ENCODE measurements at places on chromosomes 6 and 20.
A peak's percentile ranks its signal among the peaks of the same experiment; 100 is the strongest.

- peak; percentile 67 for DNase-seq
Measured at GRCh38 chr20:53413186-53413631, 180.4 kb downstream of the ZNF217 start.

DNA sequence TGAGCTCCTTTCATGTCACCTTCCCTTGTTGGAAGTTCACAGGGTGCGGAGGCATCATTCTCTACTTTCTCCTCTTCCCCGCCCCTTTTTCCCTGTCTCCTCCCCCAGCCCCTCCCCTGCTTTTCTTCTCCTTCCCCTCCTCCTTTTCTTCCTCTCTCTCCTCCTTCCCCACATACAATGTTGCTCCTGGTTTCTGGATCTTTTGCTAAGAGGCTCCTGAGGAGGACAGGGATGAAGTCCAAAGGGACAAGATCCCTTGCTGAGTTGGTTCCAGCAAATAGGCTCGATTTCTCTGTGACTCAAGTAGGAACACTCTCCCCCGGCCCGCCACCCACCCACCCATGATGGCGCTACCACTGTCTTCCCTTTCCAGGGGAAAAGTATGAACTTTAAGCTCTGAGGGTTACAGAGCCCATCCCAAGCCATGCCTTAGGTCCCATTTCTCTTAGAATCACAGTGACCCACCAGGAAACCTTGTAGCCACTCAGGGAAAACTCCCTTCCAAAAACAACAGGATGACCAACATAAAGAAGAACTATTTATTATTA is 852 bp upstream of the TFEB start:
- DNase-seq, result no peak

GRCh38 chr20:38302786-38303185 is 1.2 kb upstream of the BPI start:
- no peak for DNase-seq

DNA sequence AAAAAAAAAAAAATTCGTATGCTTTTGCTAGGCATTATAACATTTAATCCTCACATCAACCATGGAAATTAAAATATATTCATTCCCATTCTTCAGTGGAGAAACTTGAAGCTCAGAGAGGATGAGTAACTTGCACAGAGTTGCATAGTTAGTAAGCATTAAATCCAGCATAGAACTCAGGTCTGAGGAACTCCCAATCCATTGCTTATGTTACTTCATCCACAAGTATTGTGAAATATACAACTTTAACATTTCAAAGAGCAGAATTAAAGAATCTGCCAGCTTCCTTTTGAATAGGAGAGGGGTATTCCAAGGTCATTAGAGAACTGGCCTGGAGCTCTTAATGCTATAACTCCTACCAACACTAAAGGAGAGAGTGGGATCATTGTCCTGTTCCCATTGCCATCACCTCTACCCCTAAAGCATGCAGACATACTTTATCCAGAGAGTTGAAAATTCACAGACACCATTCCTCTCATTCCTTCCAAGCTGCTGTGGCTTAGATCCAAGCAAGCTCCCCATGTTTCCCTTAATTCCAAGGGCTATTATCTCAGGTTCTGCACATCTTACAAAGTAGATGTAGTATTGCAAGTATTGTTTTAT is 91.9 kb downstream of the FLRT3 start:
- DNase-seq, result no peak

- no peak for DNase-seq
Measured at GRCh38 chr6:47700053-47700452, 1.7 kb downstream of the ADGRF4 start.

- DNase-seq, result no peak
Measured at GRCh38 chr20:59082981-59083380, 40.4 kb upstream of the PRELID3B start.

DNA sequence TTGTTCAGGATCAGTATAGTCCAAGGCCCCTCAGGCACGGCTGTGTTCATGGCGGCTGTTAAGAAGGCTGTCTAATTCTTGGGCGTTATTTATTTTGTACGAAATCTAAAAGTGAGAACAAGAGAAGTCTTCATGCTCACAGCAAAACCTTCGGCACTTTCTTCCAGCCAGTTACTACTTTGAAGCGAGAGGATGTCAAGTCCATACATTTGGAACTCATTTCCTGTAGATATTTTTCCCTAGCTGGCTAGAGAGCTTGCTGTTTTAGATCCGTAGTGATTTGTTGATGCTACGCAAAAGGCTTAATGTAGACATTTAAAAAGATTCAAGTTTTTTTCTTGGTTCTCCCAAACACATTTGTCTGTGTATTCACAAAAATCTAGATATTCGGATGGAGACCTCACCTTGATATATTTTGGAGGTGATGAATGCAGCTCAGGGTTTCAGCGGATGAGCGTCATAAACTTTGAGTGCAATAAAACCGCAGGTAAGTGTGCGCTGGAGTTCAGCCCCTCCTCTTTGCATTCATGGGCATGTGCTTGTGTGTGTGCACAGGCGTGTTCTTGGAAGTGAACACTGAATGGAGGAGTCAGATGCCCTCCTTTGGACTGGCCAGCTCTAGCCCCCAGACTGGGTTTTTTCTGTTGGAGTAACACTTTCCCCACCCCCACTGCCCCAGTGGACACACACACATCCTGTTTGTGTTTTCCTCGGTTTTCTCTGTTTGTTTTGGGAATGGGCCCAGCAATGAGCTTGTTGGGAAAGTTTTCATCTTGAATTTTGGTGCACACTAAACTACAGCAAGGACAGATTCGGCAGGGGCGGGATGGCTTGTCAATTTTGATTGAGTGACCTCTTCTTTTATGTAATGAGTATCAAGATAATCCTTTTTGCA is 65.4 kb downstream of the IGF2R start:
- no peak for DNase-seq

DNA sequence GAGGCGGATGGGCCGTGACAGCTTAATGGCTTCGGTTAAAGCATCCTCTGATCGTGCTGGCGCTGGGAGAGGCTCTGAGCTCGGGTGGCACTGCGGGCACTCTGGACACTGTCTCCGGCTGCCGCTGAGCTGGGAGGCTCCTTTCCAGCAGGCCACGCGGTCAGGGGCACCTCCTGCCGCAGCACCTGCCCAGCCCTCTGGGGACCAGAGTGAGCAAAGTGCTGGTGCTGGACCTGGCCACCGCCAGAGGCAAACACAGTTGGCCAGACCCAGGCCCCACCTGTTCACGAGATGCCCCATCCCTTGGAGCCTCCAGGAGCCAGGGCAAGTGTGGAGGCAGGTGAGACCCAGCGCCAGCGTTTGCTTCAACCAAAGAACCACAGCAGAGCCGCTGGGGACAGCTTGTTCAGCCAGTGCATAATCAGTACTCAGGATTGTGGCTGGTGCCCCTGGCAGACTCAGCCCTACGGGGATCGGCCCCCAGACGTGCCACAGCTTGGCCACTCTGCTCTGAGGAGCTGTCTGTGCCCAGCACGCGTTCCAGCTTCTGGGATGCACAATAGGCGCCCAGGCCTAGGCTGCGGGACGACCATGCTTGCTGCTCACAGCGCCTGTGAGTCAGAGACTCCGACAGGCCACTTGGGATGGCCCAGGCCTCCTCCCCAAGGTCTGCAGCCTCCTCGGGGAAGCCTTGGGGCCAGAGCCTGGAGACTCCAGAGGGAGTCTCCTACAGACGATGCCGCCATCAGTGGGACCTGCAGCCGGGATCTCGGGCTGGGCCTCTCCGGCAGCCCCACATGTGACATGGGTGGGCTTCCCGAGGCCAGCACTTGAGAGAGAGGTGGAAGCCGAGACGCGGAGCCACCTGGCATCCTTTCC is 38.2 kb upstream of the SLCO4A1 start:
- no peak for DNase-seq

DNA sequence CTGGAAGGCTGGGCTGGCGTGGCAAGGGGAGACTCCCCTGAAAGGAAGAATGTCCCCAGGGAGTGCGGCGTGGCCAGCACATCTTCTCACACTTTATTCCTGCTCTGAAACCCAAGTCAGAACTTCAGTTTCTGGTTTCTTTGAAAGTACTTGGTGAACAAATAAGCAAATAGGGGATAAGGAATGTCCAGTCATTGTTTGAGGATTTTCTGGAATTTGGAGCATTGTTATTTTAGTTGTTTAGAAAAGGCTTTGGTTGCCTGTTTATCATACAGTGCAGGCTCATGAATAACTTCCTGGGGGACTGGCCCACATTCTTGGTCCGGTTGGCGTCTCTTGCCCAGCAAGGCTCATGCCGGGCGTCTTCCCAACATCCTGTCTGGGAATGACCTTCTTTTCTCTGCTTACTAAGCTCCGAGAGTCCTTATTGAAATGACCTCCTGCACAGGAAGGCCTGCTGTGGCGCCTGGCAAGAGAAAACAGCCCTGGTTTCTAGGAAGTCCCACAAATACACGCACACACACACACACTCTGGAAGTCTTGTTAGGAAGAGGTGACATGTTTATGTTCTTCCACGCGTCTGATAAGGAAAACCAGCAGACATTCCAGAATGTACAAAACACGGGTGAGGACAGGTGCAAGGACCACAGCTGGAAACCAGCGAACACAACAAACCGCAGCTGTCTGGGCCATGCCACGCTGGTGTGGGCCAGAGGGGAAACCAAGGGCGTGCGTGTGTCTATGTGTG is 71.9 kb downstream of the TMEM170B start:
- no peak for DNase-seq

GRCh38 chr6:122702841-122703240 is 76.7 kb upstream of the FABP7 start:
- no peak for DNase-seq

DNA sequence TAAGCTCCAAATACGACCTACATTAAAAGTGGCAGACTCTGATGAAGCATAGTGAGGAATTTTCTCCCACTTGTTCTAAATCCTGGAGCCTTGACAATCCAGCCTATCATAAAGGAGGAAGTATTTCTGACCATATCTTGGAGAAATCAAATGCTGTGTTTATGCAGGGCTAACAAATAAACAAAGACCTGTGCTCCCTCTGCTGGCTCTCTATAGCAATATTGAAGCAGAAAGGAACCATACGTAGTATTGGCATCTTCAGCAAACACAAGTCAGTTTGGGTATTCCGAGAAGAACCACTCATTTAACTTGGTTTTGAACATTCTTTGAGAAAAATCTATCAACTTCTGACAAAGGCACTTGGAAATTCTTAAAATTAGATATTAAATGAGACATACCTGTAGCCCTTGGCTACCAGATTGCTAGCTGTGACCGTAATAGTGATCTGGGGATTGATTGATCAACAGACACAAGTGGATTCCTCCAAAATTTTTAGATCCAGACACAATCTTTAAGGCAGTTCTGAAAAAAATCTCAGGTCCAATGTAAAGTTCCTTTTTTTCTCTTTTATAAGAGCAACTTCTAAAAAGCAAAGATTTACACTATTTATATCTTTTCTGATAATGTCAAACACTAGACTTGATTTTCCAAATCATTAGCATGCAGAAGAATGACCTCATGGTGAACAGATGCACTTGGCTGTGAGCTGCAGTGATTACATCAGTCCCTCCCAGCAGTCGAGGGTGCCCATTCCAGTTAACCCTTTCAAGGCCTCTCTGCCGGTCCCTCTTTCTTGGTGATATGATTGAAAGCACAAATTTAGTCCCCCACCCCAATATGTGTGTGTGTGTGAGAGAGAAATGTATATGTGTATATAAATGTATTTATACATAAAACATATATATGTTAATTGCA is 40.2 kb downstream of the INSM1 start:
- no peak for DNase-seq

DNA sequence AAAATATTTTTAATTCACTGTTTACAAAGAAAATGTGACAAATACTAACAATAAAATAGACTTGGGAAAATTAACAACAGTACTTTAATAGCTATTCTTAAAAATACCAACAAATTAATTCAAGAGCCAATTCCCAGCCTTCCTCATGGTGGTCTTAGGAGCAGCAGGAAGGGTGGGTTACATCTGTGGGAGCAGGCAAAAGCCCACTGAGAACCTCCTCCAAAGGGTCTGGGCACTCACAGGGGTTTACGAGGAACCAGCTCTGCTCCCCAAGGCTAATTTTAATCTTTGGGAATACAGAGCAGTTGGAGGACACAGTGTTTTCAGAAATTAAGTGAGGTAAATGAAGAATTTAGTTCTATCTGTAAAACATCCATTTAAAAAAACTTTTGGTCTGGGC is 10.2 kb downstream of the SOD2 start:
- DNase-seq, result no peak

- DNase-seq, result no peak
Measured at GRCh38 chr6:139172151-139172550, 37.3 kb downstream of the HECA start.

- no peak for DNase-seq
Measured at GRCh38 chr6:80440496-80441115, 334.1 kb downstream of the BCKDHB start.
